ENCODE measurements at places on chromosomes 13 and 19. TPM values are rescaled to one million over a fixed set of nuclear protein-coding genes. Genes with fewer than 3 reads are reported as not detected.

KMT5C gene
- polyA plus RNA-seq, result 34.5 TPM

- no peak for DNase-seq
These were observed 123.8 kb upstream of the IRS2 start for GRCh38 chr13:109910194-109910593.

GRCh38 chr19:45789035-45789786, 3.4 kb downstream of the DMWD start:
- no peak for DNase-seq

GRCh38 chr13:44243198-44243857, 130.3 kb upstream of the SERP2 start:
- DNase-seq, result no peak

GRCh38 chr13:26184791-26185250, 37.3 kb downstream of the RNF6 start:
- DNase-seq, result peak; percentile 54

- no peak for DNase-seq
These were observed 4.6 kb upstream of the CPB2 start for GRCh38 chr13:46109451-46109850.

- no peak for DNase-seq
These were observed 293.7 kb downstream of the PCDH17 start for GRCh38 chr13:57925250-57925649.

- no peak for DNase-seq
These were observed 16.8 kb upstream of the KCTD15 start for GRCh38 chr19:33779849-33780248.
